Mammary microvascular endothelial cell (primary cell): ENCODE measurements at places on chromosomes 6 and 20. TPM values are rescaled to one million over a fixed set of nuclear protein-coding genes. Genes with fewer than 3 reads are reported as not detected.

GGTLC1 gene
- total RNA-seq: not detected in 2 replicates

GJA10 gene
- total RNA-seq: not detected in 2 replicates

SCRT2 gene
- not detected in 2 replicates for total RNA-seq

HCK gene
- not detected in 2 replicates for total RNA-seq

RNASET2 gene
- 23.0 and 23.4 TPM in 2 replicates for total RNA-seq

CLVS2 gene
- not detected in 2 replicates for total RNA-seq

BPI gene
- not detected in 2 replicates for total RNA-seq

C4A gene
- total RNA-seq: 0.53 and 1.3 TPM in 2 replicates

KIF25 gene
- not detected in 2 replicates for total RNA-seq

GLP1R gene
- not detected in 2 replicates for total RNA-seq

OPRM1 gene
- total RNA-seq: not detected in 2 replicates

PFDN6 gene
- total RNA-seq: 55.3 and 67.7 TPM in 2 replicates

POU5F1 gene
- total RNA-seq: 1.3 TPM in 1 of 2 replicates, not detected in the other

VTA1 gene
- total RNA-seq: 51.9 and 52.5 TPM in 2 replicates

PARD6B gene
- under 0.01 and 0.13 TPM in 2 replicates for total RNA-seq

CHRNA4 gene
- total RNA-seq: not detected in 2 replicates

CCND3 gene
- 124 and 135 TPM in 2 replicates for total RNA-seq

IL20RA gene
- 0.15 TPM in 1 of 2 replicates, not detected in the other for total RNA-seq

SRSF12 gene
- total RNA-seq: 0.10 and 0.13 TPM in 2 replicates

HACE1 gene
- 7.4 and 7.5 TPM in 2 replicates for total RNA-seq

TRERF1 gene
- total RNA-seq: 0.07 and 0.15 TPM in 2 replicates

SAMD3 gene
- not detected in 2 replicates for total RNA-seq

FGD2 gene
- not detected in 2 replicates for total RNA-seq

KPNA5 gene
- total RNA-seq: 3.7 and 3.9 TPM in 2 replicates

HMGCLL1 gene
- total RNA-seq: not detected in 2 replicates

SLC17A9 gene
- 12.0 and 13.1 TPM in 2 replicates for total RNA-seq

PNLDC1 gene
- 0.27 TPM in 1 of 2 replicates, not detected in the other for total RNA-seq

PI16 gene
- total RNA-seq: 0.98 TPM in 1 of 2 replicates, not detected in the other

ROS1 gene
- not detected in 2 replicates for total RNA-seq

GLO1 gene
- 168 and 169 TPM in 2 replicates for total RNA-seq

MYL9 gene
- 30.7 and 32.0 TPM in 2 replicates for total RNA-seq

MOXD1 gene
- 0.05 and 0.07 TPM in 2 replicates for total RNA-seq

PLCB4 gene
- total RNA-seq: 0.13 and 0.25 TPM in 2 replicates

HCRTR2 gene
- total RNA-seq: not detected in 2 replicates
